ENCODE measurements at places on chromosomes 5 and 9.

DNA sequence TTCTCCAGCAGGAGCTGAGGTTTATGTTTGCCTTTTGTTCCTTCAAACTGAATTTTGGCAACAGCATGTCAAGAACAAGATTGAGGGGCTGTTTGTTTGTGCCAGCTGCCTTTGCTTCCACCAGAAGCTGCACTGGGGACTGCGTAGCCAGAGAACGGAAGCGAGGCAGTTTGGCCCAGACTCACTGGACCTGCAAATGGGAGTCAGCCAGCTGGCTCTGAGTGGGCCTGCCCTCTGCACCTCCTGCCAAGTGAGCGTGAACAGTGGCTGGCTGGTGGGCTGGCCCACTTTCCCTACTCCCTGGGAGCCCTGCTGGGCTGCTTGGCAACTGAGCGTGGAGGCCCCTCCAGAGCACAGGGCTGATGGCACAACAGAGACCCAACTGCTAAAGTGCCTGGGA lies 111.6 kb downstream of the GALNT10 start:
- DNase-seq, result no peak

DNA sequence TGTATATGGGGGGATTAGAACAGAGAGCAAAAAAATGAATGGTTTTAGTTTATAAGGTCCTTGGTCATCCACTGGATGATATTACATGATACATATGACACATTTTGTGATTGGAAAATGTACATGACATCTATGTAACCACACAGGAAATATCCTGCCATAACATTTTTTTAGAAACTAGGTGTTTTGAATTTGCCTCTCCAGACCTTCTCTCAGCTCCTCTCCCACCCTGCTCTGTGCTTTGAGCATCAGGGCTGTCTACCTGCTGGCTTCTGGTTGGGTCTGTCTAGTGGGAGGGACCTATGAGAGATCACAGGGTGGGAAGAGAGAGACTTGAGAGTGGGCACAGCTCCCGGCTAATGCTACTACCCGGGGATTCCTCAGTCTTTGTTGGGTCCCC lies 24.4 kb downstream of the AKNA start:
- DNase-seq, result no peak

DNA sequence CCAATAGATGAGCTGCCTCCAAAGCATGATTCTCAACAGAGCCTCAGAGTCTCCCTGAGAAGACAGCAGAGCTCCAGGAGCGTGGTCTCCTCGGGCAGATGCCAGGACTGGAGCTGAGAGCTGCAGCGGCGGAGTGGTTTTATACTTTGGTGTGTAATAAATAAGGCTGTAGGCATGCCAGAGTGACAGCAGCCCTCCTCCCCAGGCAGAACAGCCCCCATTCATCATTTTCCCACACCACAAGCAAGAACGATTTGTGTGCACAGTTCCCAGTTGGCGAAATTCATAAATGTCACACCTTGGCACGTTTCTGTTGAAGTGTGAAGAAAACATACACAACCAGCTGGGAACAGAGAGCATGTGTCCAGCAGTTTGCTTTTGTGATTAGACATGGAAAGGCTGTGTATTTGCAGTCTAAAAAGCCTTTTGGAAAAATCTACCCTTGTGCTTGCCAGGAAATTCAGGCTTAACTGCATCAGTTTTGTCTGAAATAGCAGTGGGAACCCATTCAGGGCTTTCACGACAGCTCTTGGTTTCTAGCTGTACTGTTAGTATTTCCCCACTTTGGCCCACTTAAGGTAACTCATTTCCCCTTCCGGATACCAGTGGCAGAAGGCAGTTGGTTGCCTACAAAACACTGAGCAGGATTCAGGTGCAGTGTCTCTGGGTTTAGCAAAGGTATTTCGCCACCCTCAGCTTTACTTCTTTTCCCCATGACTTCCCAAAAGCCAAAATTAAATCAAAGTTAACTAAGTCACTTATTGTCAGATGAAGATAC lies at the start of gene C1QTNF3:
TSS of gene C1QTNF3 (minus strand) at position 115 of the 778 bp plus-strand sequence. CDS start at position 27, 88 bp downstream.
- DNase-seq, result no peak

DNA sequence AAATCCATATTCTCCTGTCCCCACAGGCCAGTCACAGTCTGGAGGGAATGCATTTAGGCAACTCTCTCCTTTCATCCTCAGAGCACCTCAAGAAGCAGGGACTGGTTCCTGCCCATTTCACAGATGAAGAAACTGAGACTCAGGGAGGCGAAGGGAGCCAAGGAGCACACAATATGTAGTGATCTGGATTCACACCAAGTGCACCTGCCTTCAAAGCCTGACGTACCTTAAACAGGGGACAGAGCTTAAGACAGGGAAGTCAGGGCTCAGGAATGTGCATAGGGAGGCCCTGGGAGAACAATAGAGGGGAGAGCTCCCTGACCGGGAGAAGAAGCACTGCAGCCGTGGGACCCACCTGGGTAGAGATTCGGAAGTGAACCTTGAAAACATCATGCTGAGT lies 83.0 kb downstream of the GABBR2 start:
- DNase-seq, result no peak

- DNase-seq, result no peak
Measured at GRCh38 chr9:10875752-10876151, 262.9 kb upstream of the PTPRD start.

GRCh38 chr9:89497257-89497963 lies 503 bp downstream of the SEMA4D start:
- DNase-seq, result no peak

- DNase-seq, result no peak
Measured at GRCh38 chr9:27561685-27562084, 11.6 kb downstream of the C9orf72 start.

GRCh38 chr9:93185266-93186214 lies 1.6 kb downstream of the WNK2 start:
- DNase-seq, result no peak

DNA sequence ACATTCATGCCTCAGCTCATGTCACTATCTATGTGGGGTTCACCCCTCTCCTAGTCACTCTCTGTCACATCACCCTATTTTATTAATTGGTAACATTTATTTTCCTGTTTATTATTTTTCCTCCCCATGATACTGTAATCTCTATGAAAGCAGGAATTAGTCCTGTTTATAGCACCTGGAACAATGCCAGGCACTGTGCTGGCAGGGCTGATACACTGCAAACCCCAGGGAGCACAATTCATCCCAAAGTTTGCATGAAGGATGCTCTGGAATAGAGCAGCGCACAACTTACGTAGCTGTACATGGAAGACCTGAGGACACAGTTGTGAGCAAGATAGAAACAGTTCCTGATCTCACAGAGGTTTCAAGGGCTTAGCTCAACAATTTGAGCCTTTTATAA lies 103.2 kb downstream of the NSG2 start:
- DNase-seq, result no peak

GRCh38 chr9:84173961-84174360 lies 166.6 kb downstream of the SLC28A3 start:
- no peak for DNase-seq

GRCh38 chr5:68834491-68834981 lies 259.3 kb upstream of the SLC30A5 start:
- no peak for DNase-seq

DNA sequence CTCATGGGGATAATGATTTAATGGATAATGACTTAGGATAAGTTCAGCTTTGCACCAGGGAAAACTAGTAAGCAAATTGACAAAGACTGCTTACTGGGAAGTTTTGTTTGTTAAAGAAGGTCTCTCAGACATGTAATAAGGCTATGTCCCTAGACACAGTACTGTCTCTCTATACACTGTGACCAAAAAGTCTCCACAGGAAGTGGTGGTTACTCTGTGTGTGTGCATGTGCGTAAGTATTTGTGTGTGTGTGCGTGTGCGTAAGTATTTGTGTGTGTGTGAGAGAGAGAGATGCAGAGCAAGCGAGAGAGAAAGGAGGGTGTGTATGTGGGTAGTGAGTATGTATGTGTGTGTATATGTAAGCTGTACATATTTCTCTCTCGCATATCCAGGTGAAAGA lies 229.6 kb downstream of the GLIS3 start:
- no peak for DNase-seq

DNA sequence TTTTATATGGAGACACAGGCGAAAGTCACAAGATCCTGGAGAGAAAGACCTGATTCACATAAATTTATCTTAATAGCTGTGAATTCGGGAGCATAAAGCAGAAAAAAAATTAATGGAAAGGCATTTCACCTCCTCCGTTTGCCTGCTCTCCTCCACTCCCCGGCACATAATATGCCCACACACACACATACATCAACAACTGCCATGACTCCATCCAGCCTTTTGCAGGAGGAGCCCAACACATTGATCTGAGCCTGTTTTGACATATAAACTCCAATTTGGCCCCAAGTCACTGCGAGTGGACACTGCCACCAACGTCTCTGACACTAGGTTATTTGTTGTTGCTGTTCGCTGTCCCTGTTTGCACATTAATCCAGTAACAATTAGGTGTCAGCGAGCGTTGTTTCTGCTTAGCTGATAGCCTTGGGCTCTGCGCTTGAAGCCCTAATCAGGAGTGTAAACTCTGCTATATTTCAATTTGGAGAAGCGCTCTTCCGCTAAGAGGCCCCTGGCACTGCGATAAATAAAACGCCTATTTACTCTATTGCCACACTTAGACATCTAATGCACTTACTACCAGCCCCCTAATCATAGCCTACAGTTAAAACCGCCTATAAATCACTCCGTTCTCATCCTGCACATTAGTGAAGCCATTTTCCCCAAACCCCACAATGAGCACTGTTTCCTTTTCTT lies 195.8 kb upstream of the TBCA start:
- no peak for DNase-seq

DNA sequence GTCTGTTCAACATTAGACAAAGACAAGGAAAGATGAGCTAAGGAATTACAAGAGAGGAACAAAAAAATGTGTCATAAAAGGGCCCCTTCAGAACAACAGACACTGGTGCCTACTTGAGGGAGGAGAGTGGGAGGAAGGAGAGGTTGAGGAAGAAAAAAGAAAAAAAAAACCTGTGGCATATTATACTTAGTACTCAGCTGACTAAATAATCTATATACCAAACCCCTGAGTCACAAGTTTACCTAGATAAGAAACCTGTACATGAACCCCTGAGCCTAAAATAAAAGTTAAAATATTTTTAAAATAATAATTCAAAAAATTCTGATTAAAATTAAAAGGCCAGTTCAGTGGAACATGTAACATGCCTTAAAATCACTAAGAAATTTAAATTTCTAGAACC lies 107.3 kb downstream of the MTREX start:
- no peak for DNase-seq

DNA sequence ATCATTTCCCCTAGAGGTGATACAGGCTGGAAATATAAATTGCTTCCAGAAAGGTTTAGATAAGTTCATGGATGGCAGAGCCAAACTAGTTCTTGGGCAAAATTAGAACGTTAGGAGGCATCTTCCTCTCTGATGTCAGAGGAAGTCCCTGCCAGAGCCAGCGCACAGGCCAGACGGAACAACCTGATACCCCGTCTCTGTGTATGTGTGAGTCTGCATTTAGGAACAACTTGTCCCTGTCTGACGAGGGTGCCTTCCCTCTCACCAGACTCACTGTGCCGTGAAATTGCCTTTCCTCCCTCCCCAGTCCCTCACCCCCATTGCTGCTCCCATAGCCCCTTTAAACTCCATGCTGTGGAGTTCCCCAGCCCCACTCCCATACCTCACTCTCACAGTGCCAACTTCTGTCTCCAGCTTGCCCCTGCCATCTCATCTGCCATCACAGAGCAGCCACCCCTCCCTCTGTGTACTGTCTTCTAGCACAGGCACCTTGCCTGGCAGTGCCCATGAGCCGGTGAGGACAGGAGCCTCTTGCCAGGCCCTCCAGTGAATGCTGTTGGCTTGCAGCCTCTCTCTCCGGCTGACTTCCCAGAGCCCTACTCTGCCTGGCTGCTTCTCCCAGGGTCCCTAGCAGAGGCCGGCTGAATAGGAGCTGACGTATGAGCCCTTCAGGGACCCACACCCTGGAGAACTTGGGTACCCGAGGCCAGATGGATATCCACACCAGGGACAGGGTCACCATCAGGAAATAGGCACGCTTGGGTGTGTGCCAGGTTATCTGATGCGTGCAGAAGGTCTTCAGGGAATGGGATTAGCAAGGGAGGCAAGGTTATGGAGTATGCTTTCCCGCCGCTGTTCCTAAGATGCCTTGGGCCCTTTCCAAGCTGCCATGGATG lies 26.7 kb downstream of the UNC5A start:
- DNase-seq, result no peak

- no peak for DNase-seq
Measured at GRCh38 chr5:82352146-82352791, 74.1 kb upstream of the RPS23 start.

DNA sequence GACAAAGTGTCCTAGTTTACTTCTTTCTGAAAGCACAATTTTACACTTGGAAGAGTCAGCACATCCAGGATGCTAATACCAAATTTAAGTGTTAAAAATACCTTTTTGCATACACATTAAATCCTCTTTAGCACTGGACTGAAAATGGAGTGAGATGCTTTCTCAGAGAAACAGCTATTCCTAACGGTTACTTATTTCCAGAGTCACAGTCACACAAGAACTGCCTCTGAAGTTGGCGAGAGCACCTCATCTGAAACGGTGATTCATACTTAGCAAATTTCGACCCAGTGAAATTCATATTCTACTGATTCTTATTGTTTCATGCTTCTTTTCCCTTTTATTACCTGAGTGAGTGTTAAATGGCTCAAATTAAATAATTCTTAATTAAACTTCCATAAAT lies 12.2 kb downstream of the CDH18 start:
- DNase-seq, result no peak

DNA sequence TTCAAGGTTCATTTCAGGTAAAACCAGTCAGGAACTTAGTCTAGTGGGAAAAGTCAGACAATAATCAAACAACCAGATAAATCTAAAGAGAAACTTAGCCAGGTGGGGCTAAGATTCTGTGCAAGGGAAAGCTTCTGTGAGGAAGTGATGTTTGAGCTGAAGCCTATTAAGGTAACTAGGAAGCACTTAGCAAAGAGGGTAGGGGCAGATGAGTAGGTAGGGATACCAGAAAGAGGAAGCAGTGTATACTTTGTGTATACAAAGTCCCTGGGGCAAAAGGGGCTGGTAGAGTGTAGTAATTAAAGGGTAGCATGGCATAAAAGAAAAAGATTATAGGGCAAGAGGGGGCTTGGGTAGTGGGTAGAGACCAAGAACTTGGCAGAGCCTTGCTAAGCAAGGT lies 3.6 kb upstream of the SPATA24 start:
- DNase-seq, result no peak

GRCh38 chr9:130944510-130945058 lies 5.5 kb upstream of the FIBCD1 start:
- DNase-seq, result no peak

- no peak for DNase-seq
Measured at GRCh38 chr9:133592731-133593409, 16.3 kb downstream of the FAM163B start.

DNA sequence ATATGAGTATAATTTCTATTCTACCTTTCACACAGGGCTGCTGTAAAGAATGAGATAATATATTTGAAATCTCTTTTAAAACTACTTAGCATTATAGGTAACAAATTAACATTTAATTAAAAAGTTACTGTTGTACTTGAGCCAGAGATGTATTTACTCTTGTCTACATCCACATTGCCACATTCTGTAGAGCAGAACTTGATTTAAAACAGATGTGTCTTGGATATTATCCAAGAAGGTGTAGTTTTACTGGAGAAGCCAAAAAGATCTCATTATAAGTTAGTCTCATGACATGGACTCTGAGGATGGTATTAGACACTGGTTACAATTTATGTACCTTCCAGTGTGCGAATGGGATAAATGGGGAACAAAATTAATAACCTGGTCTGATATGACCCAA lies 293.1 kb upstream of the CCNH start:
- no peak for DNase-seq

Measured in stimulated activated CD4-positive, alpha-beta T cell treated with anti-CD3 and anti-CD28 coated beads, Interleukin-12 subunit alpha, Interleukin-12 subunit beta, amount 100 ng/mL, for 48 hours (primary cell).